ENCODE measurements at places on chromosomes 11 and 22.

DNA sequence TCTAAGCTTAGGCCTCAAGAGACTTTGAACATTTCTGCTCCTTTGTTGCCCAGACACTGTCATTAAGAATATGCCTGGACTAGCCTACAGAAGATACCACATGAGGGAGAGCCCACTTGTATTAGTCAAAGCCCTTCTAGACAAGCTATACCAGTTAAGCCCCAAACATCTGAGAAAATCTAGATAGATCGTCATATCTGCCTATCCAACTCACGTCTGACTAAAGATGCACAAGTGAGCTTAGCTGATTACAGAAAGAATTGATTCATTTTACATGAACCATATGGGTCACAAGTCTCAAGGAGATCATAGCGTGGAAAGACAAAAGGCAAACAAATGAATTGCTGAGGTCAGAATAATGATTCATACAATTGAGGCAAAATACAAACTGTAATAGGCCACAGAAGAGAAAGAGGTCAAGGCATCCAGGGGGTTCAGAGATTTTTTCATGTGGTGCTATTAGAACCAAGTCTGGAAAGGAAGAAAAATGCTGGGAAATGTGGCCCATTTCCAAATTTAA is 1155.5 kb upstream of the TENM4 start:
- no peak for DNase-seq

DNA sequence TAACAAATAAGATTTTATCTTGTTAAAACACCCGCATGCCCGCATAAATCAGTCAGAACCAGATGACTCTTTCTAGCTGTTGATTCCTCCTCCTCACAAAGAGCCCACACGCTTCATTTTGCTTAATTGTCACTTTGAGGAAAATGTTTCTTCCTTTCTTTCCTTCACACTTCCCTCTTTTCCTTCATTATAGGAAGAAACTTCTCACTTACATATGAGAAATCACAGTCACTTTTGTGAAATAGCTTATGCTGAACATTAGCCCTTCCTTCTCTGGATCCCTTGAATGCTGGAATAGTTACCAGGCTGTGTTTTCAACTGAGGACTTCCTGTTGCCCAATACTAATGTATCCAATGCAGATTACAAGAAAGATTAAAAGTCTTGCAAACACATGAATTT is 5.8 kb downstream of the MS4A6E start:
- no peak for DNase-seq

- DNase-seq: no peak
Observed at GRCh38 chr11:59222464-59223060, 9.8 kb upstream of the MPEG1 start.

- DNase-seq: peak; percentile 42
Observed at GRCh38 chr11:35045236-35045820, 93.6 kb upstream of the CD44 start.

DNA sequence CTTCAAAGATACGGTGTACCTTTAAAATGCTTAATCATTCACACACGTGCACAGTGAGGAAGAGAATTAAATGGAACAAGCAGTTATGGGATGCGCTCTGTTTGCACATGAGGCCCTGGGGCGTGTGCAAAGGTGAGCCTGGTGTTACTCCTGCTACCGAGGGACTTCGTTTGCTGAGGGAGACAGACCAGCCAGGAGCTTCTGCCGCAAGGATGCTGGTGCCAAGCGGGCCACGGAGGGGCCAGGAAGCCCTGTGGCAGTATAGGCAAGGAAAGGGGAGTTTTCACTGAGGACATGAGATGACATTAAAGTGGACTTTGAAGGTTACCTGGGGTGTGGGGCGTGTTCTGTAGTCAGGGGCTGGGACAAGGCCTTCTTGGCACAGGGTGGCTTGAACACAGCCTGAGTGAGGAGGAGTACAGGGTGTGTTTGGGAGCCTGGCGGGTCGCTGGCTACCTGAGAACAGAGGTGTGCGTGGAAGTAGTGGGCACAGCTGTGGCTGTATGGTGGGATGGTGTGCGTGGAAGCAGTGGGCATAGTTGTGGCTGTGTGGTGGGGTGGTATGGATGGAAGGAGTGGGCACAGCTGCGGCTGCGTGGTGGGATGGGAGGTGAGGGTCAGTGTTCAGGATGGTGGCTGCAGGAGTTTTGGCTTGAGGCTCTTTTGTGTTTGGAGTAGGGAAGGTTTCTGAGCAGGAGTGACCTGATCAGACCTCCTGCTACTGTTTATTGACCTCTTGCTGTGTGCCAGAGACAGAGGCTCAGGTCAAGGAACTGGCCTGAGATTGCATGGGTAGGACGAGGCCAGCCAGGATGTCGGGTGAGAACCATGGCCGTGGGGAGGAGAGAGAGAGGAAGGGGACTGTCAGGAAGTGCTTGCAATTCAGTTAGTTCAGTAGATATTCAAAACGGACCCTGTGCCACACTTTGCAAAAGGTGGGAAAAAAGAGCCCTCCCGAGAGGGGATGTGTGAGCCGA is 13.7 kb downstream of the TBC1D22A start:
- no peak for DNase-seq

- peak; percentile 69 for DNase-seq
Observed at GRCh38 chr11:65919573-65920371, 546 bp downstream of the DRAP1 start.

DNA sequence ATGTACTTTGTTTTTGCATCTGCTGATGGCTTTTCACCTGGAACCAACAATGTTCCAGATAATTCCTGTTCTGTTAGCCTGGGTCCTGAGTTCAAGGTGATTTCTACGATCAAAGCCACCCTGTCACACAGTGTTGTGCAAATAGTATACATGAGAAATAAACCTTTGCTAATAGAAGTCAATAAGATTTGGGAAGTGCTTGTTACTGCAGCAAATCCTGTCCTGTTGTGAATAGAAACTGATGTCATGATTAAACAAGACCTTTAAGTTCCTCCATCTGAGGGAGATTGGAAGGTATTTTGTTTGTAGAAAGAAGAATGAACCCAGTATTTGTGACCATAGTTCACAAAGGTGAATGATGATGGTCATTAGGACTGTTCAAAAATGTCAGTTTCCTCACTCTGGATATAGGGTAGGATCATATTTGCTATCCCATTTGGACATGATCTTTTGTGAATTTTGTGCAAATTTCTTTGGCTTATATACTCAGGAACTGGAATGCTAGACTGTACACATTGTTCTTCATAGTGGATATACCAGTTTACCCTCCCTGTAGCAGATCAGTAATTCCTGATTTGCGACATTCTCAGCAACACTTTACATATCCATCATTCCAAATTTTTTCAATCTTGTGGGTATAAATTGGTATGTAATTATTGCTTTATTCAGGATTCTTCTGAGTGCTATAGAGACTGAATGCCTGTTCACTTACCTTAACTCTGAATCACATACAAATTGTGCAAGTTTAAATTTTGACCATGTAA is 428.5 kb downstream of the METTL15 start:
- DNase-seq: no peak
